ENCODE measurements at places on chromosomes 2 and 18. TPM values are rescaled to one million over a fixed set of nuclear protein-coding genes. Genes with fewer than 3 reads are reported as not detected.

DNA sequence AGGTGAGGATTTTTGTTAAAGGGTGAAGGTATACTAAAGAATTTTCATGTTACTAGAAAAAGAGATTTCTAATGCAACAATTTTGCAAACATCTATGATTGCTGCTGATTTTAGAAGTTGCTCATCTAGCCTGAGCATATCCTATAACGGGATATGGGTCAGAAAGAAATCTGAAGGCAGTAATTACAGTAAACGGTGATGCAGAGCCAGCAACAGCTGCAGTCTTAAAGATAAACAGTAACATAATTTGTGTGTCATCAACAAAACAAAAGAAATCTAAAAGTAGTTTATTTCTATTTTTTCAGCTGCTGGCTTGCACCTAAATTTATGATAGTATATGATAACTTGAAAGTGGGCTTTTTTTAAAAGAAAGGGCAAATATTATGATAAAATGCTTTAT is 215.7 kb downstream of the SLC4A10 start:
- H3K36me3 ChIP-seq = no peaks in the 10 kb centered on the region
- no peaks in the 10 kb centered on the region for H3K4me1 ChIP-seq
- H3K27me3 ChIP-seq = no peaks in the 10 kb centered on the region
- no peak for DNase-seq
- no peak overlapping the region for H3K27ac ChIP-seq

DNA sequence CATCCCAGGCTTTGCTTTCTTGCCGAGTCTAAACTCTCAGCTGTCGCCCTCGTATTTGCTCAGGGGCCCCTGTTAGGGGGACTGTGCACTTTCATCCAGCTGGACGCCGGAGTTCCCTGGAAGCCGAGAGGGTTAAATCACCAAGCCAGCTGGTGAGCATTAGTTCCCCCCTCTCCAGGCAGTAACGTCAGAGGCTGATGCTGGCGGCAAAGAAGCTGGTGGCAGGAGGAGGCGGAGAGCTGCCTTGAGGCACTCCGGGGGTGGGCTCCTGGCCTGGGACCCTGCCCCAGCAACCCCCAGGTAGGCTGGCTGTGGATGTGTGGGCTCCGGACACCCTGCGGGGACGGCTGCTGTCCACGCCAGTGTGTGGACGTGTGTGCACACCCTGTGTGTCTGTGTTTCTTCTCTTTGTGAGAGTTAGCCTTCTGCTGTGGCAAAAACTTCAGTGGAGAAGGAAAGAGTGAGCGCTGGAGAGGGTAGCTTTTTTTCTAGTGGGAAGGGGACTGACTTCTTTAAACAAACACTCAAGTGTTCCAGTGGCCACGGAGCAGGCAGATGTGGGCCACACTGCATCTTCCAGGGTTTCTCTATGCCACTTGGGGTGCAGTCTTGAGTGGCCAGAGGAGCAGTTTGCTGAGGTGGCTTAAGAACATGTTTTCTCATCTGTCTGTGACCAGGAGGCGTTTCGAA is 84.7 kb downstream of the GLI2 start:
- peaks cover 6% of the 10 kb centered on the region for H3K4me1 ChIP-seq
- H3K36me3 ChIP-seq = no peaks in the 10 kb centered on the region
- H3K27ac ChIP-seq = no peak overlapping the region

- peaks cover 20% of the 10 kb centered on the region for H3K4me1 ChIP-seq
- H3K4me3 ChIP-seq = no peak overlapping the region
- no peaks in the 10 kb centered on the region for H3K27me3 ChIP-seq
- no peak for DNase-seq
- no peak overlapping the region for H3K27ac ChIP-seq
Observed at GRCh38 chr18:22974707-22975106, 41.6 kb downstream of the RBBP8 start.

DNA sequence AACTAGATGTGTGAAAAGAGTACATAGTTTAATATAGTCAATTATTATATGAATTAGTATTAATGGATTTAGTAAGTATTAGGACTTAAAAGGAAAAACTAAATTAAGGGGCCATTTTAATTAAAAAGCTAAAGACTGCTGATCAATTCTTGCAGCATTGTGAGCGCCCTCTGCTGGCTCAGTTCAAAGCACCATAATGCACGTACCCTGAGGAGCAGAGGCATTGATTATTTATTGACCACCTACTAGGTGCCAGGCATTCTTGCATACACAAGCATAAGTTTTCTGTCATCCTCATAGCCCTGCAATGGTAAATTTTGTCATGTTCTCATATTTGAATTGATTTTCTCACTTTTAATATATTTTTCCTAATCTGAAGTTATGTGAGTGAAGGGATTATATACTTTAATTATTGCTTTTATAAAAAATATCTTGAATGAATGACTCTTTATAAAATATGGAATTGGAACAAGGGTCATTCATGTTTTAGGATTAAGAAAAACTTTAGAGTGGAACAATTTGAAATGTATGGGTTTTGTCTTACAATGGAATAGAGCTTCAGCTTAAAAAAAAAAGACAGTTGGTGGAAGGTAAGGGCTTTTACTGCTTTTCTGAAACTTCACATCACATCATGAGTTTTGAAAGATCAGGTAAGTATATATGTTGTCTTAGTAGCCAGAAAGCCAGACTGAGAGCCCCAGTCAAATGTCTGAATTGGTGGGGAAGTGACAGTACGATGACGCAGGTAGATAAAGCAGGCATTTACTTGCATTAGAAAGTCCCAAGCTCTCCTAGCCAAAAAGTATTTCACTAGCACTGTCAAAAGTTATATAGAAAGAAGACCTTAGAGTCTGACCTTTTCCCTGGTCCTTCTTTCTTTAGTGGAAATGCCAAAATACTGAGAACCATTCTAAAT is 9.7 kb downstream of the ITGA4 start:
- H3K4me1 ChIP-seq = no peaks in the 10 kb centered on the region
- no peaks in the 10 kb centered on the region for H3K36me3 ChIP-seq
- no peak overlapping the region for H3K4me3 ChIP-seq

DNA sequence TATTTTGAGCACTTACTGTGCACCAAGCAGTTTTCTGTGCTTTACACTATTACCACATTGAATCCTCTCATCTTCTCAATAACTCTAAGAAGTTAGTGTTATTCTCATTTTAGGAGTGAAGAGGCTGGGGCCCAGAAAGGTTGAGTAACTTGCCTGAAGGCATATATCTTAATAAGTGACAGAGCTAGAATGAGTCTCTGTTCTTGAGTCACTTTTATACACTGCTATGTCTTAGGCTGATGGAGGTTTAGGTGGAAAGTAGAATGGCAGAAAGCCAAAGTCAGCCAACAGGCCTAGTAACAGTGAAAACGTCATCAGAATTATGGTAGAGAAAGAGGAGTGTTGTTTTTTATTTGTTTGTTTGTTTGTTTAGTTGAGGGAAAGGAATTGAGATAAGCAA is 27.9 kb upstream of the RPE start:
- no peaks in the 10 kb centered on the region for H3K36me3 ChIP-seq
- H3K4me3 ChIP-seq = no peak overlapping the region
- no peak for DNase-seq
- no peaks in the 10 kb centered on the region for H3K27me3 ChIP-seq
- H3K4me1 ChIP-seq = no peaks in the 10 kb centered on the region

DNA sequence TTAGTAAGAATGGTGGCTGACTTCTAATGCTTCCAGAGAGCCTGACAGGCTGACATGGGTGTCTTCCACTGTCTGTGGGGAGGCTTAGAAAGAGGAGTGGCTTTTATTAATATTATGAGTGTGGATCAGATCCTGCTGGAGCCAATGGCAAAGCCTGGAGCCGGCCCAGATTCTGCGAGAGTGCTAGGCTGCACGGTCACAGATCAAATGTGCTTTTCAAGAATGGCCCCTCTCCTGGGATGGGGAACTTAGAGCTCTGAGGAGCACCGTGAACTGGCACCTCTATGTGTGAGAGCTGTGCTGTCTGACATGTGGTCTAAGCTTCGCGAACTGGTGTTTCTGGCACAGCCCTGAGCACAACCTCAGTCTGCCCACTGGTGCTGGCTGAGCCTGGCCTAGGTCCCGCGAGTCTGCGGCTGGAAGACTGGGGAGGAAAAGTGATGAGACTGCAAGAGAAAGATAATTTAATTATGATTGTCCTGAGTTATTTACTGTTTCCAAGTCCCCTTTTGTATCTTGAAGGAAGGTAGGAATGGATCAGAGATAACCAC is 70.4 kb downstream of the ASAP2 start:
- peaks cover 24% of the 10 kb centered on the region for H3K4me1 ChIP-seq
- H3K27ac ChIP-seq = no peak overlapping the region
- no peak overlapping the region for H3K4me3 ChIP-seq
- H3K36me3 ChIP-seq = no peaks in the 10 kb centered on the region

DNA sequence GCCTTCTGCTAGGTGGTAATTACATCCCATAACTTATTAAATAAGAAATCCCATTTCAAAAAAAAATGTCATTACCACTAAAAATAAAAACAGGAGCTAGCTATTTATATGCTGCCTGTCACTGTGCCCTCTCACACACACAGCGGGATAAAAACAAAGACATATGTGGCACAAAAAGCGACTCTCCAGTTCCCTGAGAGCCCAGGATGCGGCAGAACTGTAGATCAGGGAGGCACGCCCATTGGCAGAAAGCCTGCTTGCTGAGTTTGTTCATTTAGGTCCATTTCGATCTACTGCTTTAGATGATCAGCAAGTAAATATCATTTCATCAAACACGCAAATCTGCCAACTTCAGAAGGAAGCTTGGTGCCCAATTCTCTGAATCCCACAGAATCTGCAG is 124.4 kb downstream of the TMEM163 start:
- H3K36me3 ChIP-seq = no peaks in the 10 kb centered on the region
- no peak for DNase-seq
- no peaks in the 10 kb centered on the region for H3K27me3 ChIP-seq
- no peak overlapping the region for H3K27ac ChIP-seq
- H3K4me1 ChIP-seq = no peaks in the 10 kb centered on the region

DNA sequence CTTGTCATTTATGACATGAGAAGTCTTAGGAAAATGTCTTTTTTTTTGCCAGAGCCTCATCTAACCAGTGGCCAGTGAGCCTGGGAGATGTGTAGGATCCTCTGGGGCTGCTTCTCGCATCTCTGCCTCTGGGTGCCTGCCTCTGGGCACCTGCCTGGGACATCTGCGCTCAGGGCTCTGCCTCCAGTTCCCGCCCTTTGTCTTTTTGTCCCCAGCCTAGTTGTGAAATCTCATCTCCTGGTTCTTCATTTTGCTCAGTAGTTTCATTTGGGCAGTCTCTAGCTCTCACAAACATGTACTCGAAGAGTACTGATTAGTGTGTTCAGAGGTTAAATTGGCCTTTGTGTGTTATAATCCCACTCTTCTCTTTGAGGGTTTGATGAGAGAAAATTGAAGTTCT is 92.0 kb downstream of the LTBP1 start:
- no peaks in the 10 kb centered on the region for H3K27me3 ChIP-seq
- H3K4me1 ChIP-seq = no peaks in the 10 kb centered on the region
- no peak overlapping the region for H3K27ac ChIP-seq
- no peak overlapping the region for H3K4me3 ChIP-seq
- no peaks in the 10 kb centered on the region for H3K36me3 ChIP-seq

GRCh38 chr18:70998490-70998889 is 709.6 kb downstream of the SOCS6 start:
- H3K4me1 ChIP-seq = no peaks in the 10 kb centered on the region
- no peaks in the 10 kb centered on the region for H3K36me3 ChIP-seq
- no peak for DNase-seq
- no peak overlapping the region for H3K27ac ChIP-seq
- no peaks in the 10 kb centered on the region for H3K27me3 ChIP-seq
- H3K4me3 ChIP-seq = no peak overlapping the region

GRCh38 chr2:133641942-133642725 is 73.9 kb upstream of the NCKAP5 start:
- H3K27ac ChIP-seq = no peak overlapping the region
- no peaks in the 10 kb centered on the region for H3K27me3 ChIP-seq
- H3K4me1 ChIP-seq = peaks cover 13% of the 10 kb centered on the region
- H3K36me3 ChIP-seq = no peaks in the 10 kb centered on the region
- H3K4me3 ChIP-seq = no peak overlapping the region

- H3K36me3 ChIP-seq = no peaks in the 10 kb centered on the region
- H3K27me3 ChIP-seq = no peaks in the 10 kb centered on the region
- peaks cover 30% of the 10 kb centered on the region for H3K4me1 ChIP-seq
- no peak overlapping the region for H3K4me3 ChIP-seq
Observed at GRCh38 chr2:168541858-168542257, 85.8 kb downstream of the CERS6 start.

DNA sequence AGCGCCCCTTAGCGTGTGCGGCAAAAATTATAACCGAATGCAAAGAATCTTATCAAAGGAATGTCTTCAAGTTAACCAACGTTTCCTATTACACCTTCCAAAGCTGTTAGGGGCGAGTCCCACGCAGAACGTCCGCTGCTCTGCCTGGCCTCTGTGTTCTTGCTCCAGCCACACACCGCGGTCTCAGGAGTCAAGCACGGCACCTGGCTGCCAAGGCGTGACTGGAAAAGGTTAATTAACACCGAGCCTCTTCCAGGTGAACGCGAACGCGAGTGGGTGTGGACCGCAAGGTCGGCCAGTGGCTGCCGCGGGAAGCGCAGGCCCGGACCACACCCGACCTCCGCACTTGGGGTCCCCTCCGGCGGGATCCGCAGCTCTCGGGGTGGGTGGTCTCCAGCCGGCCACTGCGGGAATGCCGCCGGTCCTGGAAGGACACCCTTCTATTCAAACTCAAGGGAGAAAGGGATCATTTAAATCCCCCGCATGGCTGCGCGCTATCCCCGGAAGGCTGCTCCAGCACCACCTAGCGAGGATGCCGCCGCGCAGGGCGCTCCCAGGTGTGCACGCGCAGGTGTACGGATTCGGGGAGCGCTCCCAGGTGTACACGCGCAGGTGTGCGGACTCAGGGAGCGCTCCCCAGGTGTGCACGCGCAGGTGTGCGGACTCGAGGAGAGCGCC is 830 bp downstream of the CYB5A start:
- peak; percentile 39 for DNase-seq
- no peaks in the 10 kb centered on the region for H3K27me3 ChIP-seq
- peak overlapping the region; percentile 75 for H3K4me3 ChIP-seq
- H3K4me1 ChIP-seq = peaks cover 7% of the 10 kb centered on the region
- peak overlapping the region; percentile 20 for H3K27ac ChIP-seq

- H3K4me3 ChIP-seq = no peak overlapping the region
- no peak for DNase-seq
- no peak overlapping the region for H3K27ac ChIP-seq
- H3K27me3 ChIP-seq = peaks cover 18% of the 10 kb centered on the region
Observed at GRCh38 chr2:88826399-88826798, 134.9 kb downstream of the RPIA start.

DNA sequence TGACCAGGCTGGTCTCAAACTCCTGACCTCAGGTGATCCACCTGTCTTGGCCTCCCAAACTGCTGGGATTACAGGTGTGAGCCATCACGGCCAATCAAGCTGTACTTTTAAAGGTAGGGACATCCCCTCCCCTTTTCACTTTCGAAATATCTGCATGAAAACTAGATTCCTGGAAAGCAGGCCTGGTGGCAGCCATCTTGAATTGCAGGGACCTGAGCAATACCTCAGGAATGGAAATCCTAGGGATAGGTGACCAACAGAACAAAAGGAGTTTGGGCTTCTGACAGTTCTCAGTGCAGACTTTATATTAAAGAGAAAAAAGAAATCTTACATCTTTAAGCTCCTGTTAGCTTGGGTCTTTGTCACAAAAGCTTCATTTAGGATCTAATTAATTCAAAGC is 62.6 kb downstream of the KLF7 start:
- no peak for DNase-seq
- no peaks in the 10 kb centered on the region for H3K27me3 ChIP-seq
- no peak overlapping the region for H3K4me3 ChIP-seq
- no peak overlapping the region for H3K27ac ChIP-seq
- H3K36me3 ChIP-seq = no peaks in the 10 kb centered on the region

- H3K36me3 ChIP-seq = no peaks in the 10 kb centered on the region
- H3K4me1 ChIP-seq = no peaks in the 10 kb centered on the region
- peaks cover 27% of the 10 kb centered on the region for H3K27me3 ChIP-seq
- H3K4me3 ChIP-seq = no peak overlapping the region
- no peak overlapping the region for H3K27ac ChIP-seq
- DNase-seq = no peak
Observed at GRCh38 chr2:109173311-109174171, 44.5 kb downstream of the SH3RF3 start.

Gene MAL
- not detected for total RNA-seq

Gene DSC1
- total RNA-seq = not detected

Gene VAMP5
- 1.9 TPM for total RNA-seq

Gene TMEFF2
- not detected for total RNA-seq

Gene TNFRSF11A
- 3.2 TPM for total RNA-seq

Gene SLC38A11
- not detected for total RNA-seq
